ENCODE measurements at places on chromosomes 4 and X. TPM values are rescaled to one million over a fixed set of nuclear protein-coding genes. Genes with fewer than 3 reads are reported as not detected.

DDIT4L gene
- 14.7 TPM for total RNA-seq

USP27X gene
- 2.5 TPM for total RNA-seq

HS3ST1 gene
- total RNA-seq, result 0.98 TPM

CSAG2 gene
- not detected for total RNA-seq

ACSL4 gene
- 99.1 TPM for total RNA-seq
